ENCODE measurements at places on chromosomes 2 and 18.

- no peak for DNase-seq
These were observed 53.9 kb downstream of the TCF7L1 start for GRCh38 chr2:85187069-85187468.

DNA sequence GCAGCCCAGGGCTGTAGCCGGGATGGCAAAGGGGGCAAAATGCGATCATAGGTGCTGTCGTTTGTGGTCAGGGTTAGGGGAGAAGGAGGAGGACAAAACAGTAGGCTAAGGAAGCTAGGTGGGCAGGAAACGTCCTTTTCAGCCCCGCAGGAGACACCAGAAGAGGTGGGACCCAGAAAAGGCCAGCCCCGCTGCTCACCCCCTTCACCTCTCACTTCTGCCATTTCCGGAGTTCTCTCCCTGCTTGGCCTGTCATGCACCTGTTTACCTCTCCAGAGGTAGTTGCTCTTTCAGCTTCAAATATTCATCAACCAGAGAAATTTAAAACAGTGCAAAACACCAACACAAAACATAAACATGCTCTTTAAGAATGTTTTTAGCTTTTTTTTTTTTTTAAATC is 849 bp downstream of the AQP4 start:
- no peak for DNase-seq

GRCh38 chr18:9570255-9570654 is 44.1 kb downstream of the PPP4R1 start:
- no peak for DNase-seq

- no peak for DNase-seq
These were observed 160.9 kb downstream of the VAPA start for GRCh38 chr18:10074728-10075127.

DNA sequence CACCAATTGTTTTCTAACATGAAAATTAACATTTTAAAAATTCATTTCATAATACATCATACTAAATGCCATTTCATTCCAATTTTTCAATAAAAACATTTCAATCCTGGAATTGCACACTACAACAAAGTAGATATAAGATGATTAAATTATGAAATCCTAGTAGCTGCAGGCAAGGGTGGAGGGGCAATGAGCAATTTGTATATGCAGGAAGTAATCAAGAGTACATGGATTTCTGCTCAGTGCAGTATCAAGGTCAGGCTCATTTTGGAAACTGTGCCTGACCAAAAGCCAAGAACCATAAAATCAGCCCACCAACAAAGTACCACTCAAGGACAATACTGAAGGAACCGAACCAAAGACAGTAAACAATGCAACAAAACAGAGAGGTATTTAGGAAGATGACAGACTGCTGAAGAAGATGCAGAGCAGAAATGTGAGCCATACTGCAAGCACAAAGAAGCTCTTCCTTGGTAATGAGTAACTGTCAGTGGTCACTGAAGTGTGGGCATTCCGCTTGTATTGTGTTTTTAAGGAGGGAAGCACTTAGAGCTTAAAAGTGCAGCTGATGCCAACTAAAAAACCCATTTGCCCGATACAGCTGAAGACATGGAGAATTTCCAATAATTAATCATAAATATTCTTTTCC is 34.5 kb upstream of the DSEL start:
- DNase-seq: no peak

DNA sequence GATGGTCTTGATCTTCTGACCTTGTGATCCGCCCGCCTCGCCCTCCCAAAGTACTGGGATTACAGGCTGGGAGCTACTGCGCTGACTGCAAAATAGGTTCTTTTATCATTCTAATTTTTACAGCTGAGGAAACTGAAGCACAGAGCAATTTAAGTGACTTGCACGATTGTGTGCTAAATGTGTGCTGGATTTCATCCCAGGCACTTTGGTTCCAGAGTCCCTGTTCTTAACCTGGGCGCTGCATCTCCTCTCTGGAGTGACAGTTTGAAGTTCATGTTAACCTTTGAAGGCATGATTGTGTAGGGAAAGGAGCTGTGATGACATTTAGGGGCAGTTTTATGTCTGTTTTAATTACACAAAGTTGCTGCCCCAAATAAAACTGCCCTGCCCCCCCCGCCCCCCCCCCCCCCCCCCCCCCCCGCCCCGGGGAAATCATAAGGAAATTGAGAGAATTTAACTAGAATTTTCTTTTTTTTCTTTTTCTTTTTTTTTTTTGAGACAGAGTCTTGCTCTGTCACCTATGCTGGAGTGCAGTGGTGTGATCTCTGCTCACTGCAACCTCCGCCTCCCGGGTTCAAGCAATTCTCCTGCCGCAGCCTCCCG is 5.6 kb downstream of the ACSL3 start:
- no peak for DNase-seq

- no peak for DNase-seq
These were observed 22.2 kb downstream of the KCNG2 start for GRCh38 chr18:79819968-79820351.

- DNase-seq: no peak
These were observed 54.1 kb downstream of the DYSF start for GRCh38 chr2:71507476-71507875.

DNA sequence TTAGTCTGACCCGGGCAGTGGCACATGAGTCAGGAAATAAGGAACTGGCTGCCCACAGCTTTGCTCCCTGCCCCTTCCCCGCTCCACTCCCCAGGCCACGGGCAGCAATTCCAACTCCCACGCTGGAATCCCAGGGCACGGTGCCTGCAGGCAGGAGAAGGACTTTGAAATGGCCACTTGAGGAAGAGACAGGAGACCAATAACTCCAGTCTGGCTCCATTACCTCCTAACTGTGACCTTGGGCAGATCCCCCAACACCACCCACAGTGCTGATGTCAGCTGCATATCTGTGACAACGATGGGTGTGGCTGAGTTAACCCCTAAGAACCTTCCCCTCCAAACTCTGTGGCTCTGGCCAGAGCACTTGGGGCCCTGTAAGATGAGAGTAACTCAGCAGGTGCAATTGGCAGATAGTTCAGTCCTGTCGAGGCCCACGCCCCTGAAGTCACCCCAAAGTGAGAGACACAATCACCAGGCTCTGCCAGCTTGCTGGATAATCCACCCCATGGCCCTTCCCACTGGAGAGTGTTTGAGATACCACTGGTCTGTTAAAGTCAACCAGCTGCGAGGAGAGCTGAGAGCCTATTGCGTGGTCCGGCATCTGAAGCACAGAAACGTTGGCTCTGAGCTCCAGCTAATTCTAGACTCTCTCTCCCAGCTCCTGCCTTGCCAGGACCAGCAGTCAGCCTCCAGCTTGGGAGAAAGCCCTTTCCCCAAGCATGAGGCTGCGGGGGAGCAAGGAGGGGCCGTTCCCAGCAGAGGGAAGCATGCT is 175.2 kb downstream of the TNS1 start:
- no peak for DNase-seq

GRCh38 chr18:79868811-79869541 is 71.2 kb downstream of the KCNG2 start:
- DNase-seq: no peak

DNA sequence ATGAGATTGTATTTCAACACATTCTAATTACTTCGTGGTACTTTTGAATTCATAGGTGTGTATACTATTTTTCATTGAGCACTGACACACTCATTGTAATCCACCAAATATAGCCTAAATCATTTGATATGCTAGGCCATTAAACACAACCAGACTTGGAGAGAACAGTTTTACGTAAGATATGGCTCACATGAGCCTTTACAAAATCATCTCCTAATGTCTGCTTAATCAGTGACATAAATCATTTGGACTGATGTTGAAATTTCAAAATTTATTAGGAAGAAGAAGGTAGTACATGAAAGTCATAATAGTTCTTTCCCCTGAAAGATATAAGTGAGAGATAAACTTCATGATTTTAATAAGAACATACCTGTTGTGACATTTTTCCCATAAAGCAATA is 550.2 kb upstream of the LINC00305 start:
- no peak for DNase-seq
